Left renal cortex interstitium (tissue), 4 donors: ENCODE measurements at places on chromosomes 16 and 17. TPM values are rescaled to one million over a fixed set of nuclear protein-coding genes. Genes with fewer than 3 reads are reported as not detected.

Gene ZG16B
- 1.2 TPM for polyA plus RNA-seq

Gene RAD51D
- 14.0 TPM for polyA plus RNA-seq

Gene CES1
- polyA plus RNA-seq: 0.51 TPM

Gene VASN
- 48.0 TPM for polyA plus RNA-seq

Gene LAT
- 4.1 TPM for polyA plus RNA-seq

Gene CSH2
- polyA plus RNA-seq: 0.82 TPM

Gene SOX15
- polyA plus RNA-seq: 4.0 TPM

Gene PYDC1
- polyA plus RNA-seq: not detected

Gene KRT15
- 0.49 TPM for polyA plus RNA-seq

Gene TMEM88
- polyA plus RNA-seq: 34.0 TPM

Gene SPATA32
- 0.43 TPM for polyA plus RNA-seq

Gene EFCAB3
- polyA plus RNA-seq: 0.14 TPM

Gene CCL22
- polyA plus RNA-seq: 0.04 TPM

Gene HOXB9
- polyA plus RNA-seq: 68.3 TPM

Gene SMPD3
- polyA plus RNA-seq: 1.2 TPM

Gene PIGQ
- polyA plus RNA-seq: 78.7 TPM

Gene SLC35G6
- not detected for polyA plus RNA-seq

Gene CD68
- polyA plus RNA-seq: 53.7 TPM

Gene CLEC18C
- polyA plus RNA-seq: 47.1 TPM

Gene CASKIN1
- 1.4 TPM for polyA plus RNA-seq

Gene CLEC18B
- polyA plus RNA-seq: 113 TPM

Gene CRISPLD2
- polyA plus RNA-seq: 7.7 TPM

Gene SPECC1
- 11.8 TPM for polyA plus RNA-seq

Gene GLIS2
- 32.5 TPM for polyA plus RNA-seq

Gene SCGB1C2
- 1.4 TPM for polyA plus RNA-seq

Gene SEPTIN1
- 3.1 TPM for polyA plus RNA-seq

Gene EME1
- polyA plus RNA-seq: 7.9 TPM

Gene GDPD3
- 14.7 TPM for polyA plus RNA-seq

Gene TMC7
- 2.2 TPM for polyA plus RNA-seq

Gene MCRIP1
- 122 TPM for polyA plus RNA-seq

Gene NOG
- polyA plus RNA-seq: 2.3 TPM

Gene KRT32
- polyA plus RNA-seq: not detected

Gene DPEP1
- polyA plus RNA-seq: 24.5 TPM

Gene BMERB1
- polyA plus RNA-seq: 45.1 TPM

Gene QPRT
- polyA plus RNA-seq: 172 TPM

Gene LRRC46
- 3.7 TPM for polyA plus RNA-seq

Gene FNDC8
- polyA plus RNA-seq: 0.27 TPM

Gene BCAR1
- polyA plus RNA-seq: 78.8 TPM

Gene MAPT
- polyA plus RNA-seq: 9.2 TPM

Gene NTN1
- 8.3 TPM for polyA plus RNA-seq

Gene CDR2L
- polyA plus RNA-seq: 10.6 TPM

Gene KAT2A
- 78.4 TPM for polyA plus RNA-seq

Gene SLC12A3
- polyA plus RNA-seq: 52.5 TPM

Gene CTRB1
- polyA plus RNA-seq: not detected

Gene CCDC40
- polyA plus RNA-seq: 12.7 TPM

Gene RTN4RL1
- polyA plus RNA-seq: 2.1 TPM

Gene CPD
- polyA plus RNA-seq: 88.9 TPM

Gene SCARF1
- polyA plus RNA-seq: 8.4 TPM

Gene HYDIN
- polyA plus RNA-seq: 8.8 TPM

Gene TBC1D3B
- polyA plus RNA-seq: 22.6 TPM

Gene ITGB4
- 11.8 TPM for polyA plus RNA-seq

Gene SOX8
- polyA plus RNA-seq: 4.7 TPM

Gene ATP2A3
- 5.9 TPM for polyA plus RNA-seq

Gene ST3GAL2
- polyA plus RNA-seq: 35.1 TPM

Gene ZNF19
- polyA plus RNA-seq: 14.4 TPM

Gene RPL13
- polyA plus RNA-seq: 2,040 TPM
